ENCODE measurements at places on chromosomes 6 and 20.
A peak's percentile ranks its signal among the peaks of the same experiment; 100 is the strongest.

DNA sequence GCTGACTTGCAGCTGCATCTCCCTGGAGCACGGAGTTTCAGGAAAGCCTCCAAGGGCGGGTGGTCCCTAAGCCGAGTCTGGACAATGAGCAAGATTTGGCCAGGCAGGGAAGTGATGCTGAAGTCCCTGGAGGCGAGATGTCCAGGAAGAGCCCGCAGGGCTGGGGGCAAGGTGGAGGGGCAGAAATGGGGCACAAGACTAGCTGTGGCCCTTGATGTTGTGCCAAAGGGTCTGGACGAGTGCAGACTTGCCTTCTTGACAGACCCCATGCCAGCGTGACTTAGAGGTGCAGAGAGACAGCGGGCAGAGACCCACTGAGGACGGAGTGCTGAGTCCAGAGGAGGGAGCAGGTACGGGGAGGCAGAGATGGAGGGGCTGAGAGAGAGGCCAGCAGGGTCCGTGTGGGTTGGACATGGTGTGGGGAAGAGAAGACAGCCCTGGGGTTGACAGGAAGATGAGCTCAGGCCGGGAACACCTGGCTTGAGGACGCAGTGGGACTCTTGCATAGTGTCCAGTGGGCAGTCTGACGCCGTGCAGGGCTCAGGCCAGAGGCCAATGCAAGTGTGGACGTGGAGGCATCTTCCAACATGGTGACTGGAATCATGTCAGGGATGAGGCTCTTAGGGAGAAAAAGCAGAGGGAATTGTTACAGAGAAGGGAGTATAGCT, 8.7 kb downstream of the UNC93A start:
- DNase-seq: no peak

DNA sequence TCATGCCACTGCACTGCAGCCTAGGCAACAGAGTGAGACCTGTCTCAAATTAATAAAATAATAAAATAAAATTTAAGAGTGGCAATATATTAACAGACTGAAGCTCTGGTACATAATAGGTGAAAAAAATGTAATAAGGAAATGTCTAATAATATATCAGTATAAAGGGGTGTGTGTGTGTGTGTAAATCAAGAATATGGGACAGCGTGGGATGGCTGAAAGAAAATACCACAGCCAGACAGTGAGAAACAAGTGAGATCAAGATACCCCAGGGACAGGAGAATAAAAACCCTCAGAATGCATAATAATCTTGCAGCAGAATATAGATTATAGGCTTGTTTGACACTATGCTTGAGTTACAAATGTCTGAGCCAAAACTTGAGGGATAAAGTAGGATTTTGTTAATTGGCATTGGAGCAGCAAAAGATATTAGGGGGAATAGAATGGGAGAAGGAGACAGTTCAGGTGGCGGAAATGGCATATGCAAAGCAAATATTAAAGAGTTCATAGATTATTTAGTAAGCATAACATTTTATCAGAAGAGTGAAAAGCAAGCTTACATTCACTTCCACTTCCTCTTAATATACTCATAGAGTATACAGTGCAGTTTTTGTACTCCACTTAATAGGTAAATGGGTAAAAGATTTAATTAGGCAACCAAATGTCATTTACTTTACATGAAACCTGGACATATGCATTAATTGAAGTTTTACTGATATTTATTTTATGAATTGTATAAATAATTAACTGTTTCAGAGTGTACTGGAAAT, 398.5 kb upstream of the GJE1 start:
- no peak for DNase-seq

GRCh38 chr6:38640216-38640909, 634 bp upstream of the BTBD9 start:
- DNase-seq: no peak

- no peak for DNase-seq
Observed at GRCh38 chr6:96465321-96465903, 56.2 kb upstream of the UFL1 start.

DNA sequence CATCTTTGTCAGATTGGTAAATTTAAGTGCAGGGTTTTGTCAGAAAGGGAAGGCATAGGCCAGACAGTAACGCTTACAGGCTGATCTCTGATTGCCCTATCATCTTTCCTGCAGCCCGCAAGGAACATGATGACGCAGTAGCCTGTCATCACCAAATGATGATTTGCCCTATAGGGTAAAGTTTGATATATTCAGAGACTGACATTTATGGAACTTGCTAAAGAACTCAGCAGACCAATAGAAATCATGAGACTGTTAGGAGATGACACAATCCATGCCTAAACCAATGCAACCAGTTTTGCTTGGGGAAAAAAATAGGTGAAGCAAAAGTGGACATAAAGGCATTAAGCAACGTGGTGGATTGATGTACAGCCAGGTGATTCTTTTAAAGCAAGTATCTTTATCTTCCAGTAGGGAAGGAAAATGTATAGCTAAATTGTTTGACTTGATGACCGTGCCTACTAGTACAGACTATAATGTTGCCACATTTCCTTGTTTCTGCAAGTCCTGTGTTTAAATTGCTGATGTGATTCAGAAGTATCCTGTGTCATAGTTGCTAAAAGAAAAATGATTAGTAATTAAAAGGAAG, 2.4 kb downstream of the NUS1 start:
- DNase-seq: no peak

DNA sequence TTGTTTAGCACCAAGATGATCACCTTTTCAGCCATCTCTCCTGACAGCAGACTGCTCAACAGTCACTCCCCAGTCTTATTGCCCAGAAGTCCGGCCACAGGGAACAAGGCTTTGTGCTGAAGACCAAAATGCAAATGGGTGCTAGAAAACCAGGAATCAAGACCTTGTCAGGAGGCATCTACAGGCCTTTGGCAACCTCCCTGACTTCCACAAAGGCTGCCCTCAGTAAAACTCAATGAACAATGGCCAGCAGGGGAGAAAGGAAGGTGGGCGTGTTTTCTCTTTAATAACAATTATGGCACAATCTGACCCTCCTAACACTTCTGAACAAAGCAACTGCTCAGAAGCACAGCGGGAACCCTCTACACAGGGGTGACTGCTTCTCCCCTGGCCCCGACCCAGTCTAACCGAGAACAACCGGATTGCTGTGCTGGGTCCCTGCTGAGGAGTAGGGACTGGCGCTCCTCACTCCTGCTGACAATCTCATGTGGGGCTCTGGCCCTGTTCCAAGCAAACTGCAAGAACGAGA, 41.6 kb downstream of the PLCG1 start:
- DNase-seq: no peak

- no peak for DNase-seq
Observed at GRCh38 chr20:44981736-44982406, 15.6 kb downstream of the STK4 start.

DNA sequence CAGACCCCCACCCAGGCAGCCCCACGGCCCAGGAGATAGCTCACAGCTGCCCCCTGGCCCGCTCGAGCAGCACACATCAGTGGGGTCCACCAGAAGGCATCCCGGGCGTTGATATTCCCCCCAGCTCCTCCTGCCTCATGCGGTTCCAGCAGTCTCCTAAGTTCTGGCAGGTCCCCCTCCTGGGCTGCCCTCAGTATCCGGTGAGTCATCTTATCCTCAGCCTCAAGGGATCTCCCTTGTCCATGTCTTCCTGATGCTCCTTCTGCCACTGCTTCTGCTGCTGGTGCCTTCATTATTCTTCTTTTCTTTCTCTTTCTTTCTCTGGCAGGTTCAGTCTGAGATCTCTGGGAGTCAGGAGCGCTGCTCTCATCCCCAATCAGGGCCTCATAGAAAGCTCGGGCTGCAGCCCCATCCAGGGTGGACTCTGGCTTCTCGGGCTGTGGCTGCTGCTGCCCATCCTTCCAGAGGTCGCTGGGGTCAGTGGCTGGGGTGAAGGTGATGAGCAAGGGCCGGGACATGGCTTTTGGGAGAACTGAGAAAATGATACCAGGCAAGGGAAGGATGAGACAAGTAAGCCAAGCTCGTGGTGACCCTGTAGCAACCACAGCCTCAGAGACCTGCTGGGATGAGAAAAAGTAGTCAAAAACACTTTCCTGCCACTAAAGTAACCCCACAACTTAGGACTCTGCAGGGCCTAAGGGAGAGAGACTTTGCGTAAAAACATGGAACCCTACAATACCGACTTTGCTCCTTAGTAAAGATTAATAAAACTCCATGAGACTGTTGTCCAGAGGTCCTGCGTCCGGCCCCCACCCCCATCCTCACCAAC, 622 bp downstream of the GPANK1 start:
- no peak for DNase-seq

DNA sequence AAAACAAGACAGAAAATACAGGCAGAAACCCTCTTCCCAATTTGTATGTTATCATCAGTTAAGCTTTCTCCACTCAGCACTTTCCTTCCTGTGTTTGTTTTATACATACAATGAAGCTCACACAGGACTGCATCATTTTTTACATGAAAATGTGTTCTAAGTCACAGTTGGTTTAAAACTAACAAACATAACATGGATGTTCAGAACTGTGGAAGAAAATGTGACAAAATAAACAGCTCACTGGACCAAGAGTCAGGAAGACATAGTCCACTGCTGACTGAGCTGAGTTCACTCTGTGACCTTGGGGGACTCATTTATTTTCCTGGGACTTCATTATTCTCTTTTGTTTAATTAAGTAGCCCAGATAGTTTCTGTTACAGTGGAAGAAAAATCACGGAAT, 331.5 kb downstream of the SYNE1 start:
- no peak for DNase-seq

- DNase-seq: no peak
Observed at GRCh38 chr6:14306151-14306906, 188.8 kb downstream of the CD83 start.

- DNase-seq: no peak
Observed at GRCh38 chr20:7758406-7758805, 181.9 kb downstream of the HAO1 start.

- no peak for DNase-seq
Observed at GRCh38 chr20:25858495-25859425, 162.1 kb upstream of the ZNF337 start.

DNA sequence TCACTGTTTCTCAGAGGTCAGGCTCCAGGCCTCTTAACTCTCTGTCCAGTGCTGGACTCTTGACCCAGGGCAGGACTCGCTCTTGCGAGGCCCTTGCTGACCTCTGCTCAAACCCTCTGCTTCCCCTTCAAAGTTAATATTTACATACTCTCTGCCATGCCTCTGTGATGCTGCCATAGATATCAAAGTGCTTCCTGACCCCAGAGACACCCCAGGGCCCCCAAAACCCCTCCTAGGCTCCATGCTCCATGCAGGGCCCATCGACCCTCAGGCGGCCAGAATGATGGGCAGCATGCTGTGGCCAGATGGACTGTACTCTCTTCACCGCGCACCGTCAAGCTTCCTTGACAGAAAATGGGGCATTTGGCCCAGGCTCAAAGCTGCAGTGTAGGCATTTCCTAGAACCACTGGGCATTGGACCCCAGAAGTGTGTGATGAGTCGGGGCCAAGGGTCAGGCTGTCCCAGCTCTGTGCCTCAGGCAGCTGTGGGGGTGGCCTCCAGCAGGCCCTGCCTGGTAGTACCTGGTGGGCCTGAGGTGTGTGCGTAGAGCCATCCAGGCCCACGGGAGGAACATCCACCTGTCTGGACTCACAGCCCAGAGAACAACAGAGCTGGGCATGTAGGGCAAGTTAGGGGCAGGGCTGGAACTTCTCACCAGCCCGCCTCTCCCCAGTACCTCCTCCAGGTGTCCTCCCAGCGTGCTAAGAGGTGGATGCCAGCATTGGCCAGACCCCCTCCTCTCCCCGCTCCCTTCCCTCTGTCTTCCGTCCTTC, 142.8 kb downstream of the VEGFA start:
- no peak for DNase-seq

- DNase-seq: no peak
Observed at GRCh38 chr20:3919352-3919751, 30.2 kb downstream of the PANK2 start.

GRCh38 chr6:43007126-43007525, 6.6 kb downstream of the MEA1 start:
- no peak for DNase-seq

DNA sequence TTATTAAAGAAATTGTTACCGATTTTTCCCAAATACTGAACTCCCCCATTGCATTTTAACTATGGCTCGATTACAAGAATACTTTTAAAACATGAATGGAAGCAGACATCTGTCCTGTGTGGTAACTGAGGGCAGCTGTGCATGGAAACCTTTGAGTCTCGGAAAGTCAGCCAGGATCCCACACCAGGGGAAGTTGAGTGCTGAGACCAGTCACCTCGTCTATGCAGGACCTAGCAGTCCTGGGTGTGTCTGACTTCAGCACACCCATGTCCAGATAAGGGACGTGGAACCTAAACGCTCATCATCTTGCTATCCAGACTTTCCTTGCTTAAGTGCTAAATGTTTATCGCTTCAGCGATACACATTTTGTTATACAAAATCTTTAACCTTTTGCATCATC, 6.1 kb downstream of the RIN2 start:
- DNase-seq: no peak

GRCh38 chr6:28981431-28981832, 23.7 kb downstream of the ZNF311 start:
- peak; percentile 73 for DNase-seq

DNA sequence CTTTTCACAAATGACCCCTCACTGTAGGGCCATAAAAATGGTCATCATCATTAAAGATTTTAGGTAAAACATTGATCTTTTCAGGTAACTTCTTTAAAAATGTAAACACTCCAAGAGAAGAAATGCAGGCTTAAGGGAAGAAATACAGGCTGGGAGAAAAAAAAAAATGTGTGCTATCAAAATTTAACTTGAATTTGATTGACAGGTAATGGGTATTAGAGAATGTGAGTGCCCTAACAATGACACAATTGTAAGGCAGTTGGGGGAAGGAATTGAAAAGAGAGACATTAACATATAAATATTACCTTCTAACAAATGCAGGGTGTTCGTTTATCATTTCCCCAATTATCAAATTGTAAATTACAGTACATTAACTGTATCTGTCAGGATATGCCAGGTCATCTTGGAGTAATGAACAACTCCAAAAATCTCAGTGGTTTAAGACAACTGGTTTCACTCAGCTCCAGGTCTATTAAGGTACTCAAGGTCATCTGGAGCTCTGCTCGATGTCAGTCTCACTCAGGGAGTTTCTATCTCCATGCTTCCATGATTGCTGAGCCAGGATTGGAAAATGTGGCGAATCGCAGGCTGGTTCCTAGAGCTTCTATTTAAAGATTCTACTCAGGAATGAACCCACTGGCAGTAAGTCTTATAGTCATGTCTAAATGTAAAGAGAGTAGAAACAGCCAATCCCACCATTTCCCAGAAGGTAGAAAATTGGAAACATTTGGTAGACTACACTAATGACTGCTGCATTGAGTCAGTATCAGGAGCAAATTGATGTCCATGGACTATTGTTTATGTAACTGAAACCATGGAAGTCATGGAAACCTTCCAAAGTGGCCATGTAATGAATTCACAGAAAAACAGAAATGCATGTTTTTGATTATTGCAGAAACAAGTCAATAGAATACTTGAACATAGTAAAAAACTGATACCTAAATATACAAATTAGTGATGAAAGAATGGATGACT, 55.6 kb downstream of the FRK start:
- no peak for DNase-seq

GRCh38 chr20:51508158-51508557, 34.4 kb downstream of the NFATC2 start:
- DNase-seq: no peak

GRCh38 chr6:41497994-41498393, 48.2 kb upstream of the FOXP4 start:
- DNase-seq: no peak

GRCh38 chr6:14235653-14236356, 118.2 kb downstream of the CD83 start:
- DNase-seq: no peak
